NCI-H460 (cell line): ENCODE measurements at places on chromosomes 5 and 9. TPM values are rescaled to one million over a fixed set of nuclear protein-coding genes. Genes with fewer than 3 reads are reported as not detected.

DNA sequence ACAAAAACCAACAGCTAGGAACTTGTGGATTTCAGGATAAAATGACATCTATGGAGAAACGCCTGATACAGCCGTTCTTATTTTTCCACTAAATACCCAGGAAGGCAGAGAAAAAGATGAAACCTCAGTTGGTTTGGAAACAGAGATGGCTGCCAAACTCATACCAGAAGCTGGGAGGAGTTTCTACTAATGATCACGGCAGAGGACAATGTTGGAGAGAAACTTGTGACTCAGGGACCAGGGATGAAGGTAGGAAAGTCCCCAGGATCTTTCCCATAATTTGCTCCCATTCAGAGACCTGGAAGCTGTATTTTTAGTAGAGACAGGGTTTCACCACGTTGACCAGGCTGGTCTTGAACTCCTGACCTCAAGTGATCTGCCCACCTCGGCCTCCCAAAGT, 187.1 kb upstream of the IER5L start:
- no peak for DNase-seq

The MAPK9 gene
- total RNA-seq = 33.2 and 39.2 TPM in 2 replicates

DNA sequence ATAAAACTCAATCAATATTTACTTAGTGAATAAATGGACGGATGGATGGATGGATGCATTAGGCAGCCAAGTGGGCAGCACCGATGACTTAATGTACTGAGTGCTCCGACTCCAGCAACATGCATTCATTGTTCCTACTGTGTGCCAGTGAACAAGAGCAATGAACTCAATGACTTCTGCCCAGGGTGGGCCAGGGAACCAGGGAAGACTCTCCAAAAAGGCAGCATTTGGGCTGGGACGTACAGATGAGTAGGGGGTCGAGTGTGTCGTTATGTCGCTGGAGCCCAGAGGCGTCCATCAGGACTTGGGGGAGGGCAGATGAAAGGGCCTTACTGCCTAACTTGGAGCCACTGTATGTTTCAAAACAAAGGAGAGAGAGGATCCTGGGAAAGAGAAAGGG, 126.4 kb downstream of the KCNIP1 start:
- no peak for DNase-seq

DNA sequence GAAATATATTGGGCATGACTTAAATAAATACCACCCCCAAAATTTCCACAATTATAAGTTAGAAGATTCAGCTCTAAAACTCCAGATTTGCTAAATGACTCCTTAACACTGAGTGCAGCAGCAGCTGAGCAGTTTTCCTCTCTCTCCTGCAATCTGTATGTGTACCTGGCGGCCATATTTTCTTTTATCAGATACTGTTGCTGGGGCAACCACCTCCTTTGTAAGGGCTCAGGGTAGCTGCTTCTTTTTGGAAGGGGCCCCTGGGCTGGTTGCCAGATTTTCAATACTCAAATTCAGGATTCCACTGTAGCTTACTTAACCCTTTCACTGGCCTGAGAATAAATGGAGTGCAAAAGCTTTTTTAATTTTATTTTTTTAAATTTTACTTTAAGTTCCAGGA, 197.0 kb downstream of the TAF11L14 start:
- DNase-seq = no peak

DNA sequence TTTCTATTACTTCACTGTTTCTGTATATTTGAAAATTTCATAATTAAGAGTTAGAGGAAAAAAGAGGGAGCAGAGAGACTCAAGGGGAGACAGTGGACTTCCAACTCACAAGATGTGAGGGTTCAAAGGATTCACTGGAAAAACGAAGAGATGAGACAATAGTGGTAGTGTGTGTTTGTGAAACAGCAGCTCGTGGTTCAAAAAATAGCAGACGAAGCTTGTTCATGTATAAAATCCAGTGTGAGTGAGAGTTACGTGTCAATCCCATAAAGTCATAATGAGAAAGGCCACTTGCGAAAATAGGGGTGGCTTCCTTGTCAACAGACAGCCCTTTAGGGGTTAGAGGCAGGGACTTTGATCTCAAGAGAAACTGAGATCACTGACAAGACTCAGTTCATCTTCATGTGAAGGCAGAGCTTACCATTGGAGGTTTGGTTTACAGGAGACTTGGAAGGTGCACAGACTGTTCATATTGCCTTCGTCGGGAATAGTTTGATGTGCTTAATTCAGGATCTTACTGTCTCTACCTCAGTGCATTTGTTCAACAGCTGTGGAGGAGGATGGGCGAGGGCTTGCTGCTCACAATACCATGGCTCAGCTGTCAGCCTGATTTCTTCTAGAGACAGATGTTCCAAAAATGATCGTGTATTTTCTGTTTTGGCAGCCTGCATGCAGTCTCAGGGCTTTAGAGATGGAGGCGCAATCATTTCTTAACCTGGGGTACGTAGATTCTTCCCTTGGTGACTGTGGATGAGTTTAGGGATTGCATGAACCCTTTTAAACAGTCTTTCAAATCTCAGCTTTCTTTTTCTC, 105.7 kb upstream of the KLF9 start:
- DNase-seq = no peak

The ZNF367 gene
- 6.2 and 7.4 TPM in 2 replicates for total RNA-seq

GRCh38 chr5:120509053-120509452, 45.0 kb downstream of the PRR16 start:
- DNase-seq = no peak

DNA sequence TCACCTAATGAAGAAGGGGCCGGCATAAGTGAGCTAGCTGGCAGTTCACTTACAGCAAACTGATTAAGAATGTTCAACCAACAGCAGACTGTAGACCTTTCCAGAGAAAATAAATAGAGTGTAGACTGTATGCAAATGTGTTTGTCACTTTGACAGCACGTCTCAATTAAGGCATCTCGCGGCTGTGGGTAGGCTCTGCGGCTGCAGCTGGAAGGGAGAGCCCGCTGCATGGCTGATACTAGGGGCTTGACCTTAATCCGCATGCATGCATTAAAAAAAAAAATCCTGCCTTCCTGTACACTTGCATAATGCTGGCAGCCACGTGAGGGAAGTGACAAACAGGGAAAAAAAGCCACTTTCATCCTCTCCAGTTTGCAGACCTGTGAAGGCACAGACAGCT, 82.3 kb downstream of the CRB2 start:
- no peak for DNase-seq

The DMRTA1 gene
- total RNA-seq = 1.3 and 1.4 TPM in 2 replicates

GRCh38 chr5:34957857-34958690, 28.7 kb downstream of the DNAJC21 start:
- DNase-seq = peak; percentile 24

The PLPP7 gene
- 0.10 and 0.14 TPM in 2 replicates for total RNA-seq

- no peak for DNase-seq
Measured at GRCh38 chr9:111730937-111731567, 63.7 kb downstream of the SHOC1 start.
